Activated T-helper 1 cell treated with anti-CD3 and anti-CD28 coated beads, Interleukin-12 subunit alpha, Interleukin-12 subunit beta, Interleukin-2, Interleukin-4 antibody, amounts not matched to agents 30 ng/mL and 10 ng/mL and 1 ng/mL, durations not matched to agents 14 hours and 24 hours and 36 hours (primary cell): ENCODE measurements at places on chromosomes 7 and 10. TPM values are rescaled to one million over a fixed set of nuclear protein-coding genes. Genes with fewer than 3 reads are reported as not detected.

DNA sequence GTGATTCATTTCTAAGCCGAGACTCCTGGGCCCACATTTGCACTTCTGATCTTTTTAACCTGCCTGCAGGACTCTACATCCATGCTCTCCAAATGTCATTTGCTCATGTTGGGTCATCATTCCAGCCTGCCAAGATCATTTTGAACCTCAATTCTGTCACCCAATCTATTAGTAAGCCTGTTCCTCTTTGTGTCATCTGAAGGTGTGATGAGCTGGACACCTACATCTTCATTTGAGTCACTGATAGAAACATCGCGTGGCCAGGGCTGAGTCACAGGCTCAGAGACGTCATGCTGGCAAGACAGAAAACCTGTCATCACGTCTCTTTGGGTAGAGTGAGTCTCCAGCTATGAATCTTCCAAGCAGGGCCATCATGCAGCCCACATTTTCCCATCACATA lies 65.3 kb upstream of the SLF2 start:
- H3K4me1 ChIP-seq: peaks cover 11% of the 10 kb centered on the region
- H3K27me3 ChIP-seq: peaks cover 41% of the 10 kb centered on the region
- no peaks in the 10 kb centered on the region for H3K36me3 ChIP-seq
- no peak overlapping the region for H3K4me3 ChIP-seq
- peak overlapping the region; percentile 13 for H3K27ac ChIP-seq

POT1 gene
- 27.1 and 31.1 TPM in 2 replicates for total RNA-seq

DNA sequence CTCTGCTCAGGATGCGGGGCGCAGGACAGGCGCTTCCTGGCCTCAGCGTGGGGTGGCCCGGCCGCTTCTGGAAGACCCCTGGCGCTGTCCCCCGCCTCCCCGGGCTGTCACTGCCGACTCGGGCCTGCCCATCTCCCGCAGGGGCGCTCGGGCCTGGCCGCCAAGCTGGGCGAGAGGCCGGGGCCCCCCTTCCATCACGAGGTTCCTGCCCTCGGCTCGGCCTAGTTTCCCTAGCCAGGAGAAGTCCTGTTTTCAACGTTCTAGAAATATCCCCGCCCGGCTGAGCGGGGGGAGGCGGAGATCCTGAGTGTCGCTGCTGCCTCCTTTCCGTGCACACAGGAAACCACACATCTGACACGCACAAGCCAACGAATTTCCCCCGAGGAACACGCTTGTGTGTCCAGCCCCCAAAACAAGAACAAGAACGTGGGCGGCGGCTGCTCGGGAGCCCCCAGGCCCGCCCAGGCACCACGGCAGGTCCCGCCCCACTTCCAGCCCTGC lies 33.7 kb downstream of the AP5Z1 start:
- H3K4me1 ChIP-seq: no peaks in the 10 kb centered on the region
- no peak overlapping the region for H3K27ac ChIP-seq
- peaks cover 1% of the 10 kb centered on the region for H3K36me3 ChIP-seq
- peak overlapping the region; percentile 26 for H3K4me3 ChIP-seq

TMEM243 gene
- 49.2 and 50.5 TPM in 2 replicates for total RNA-seq
